ENCODE measurements at places on chromosomes 7 and 10.

- no peak for DNase-seq
These were observed 493.1 kb downstream of the REEP3 start for GRCh38 chr10:64014281-64014680.

- DNase-seq = no peak
These were observed 83.1 kb upstream of the HABP2 start for GRCh38 chr10:113469796-113470195.

- DNase-seq = no peak
These were observed 50.4 kb upstream of the ZNF365 start for GRCh38 chr10:62323751-62324150.

DNA sequence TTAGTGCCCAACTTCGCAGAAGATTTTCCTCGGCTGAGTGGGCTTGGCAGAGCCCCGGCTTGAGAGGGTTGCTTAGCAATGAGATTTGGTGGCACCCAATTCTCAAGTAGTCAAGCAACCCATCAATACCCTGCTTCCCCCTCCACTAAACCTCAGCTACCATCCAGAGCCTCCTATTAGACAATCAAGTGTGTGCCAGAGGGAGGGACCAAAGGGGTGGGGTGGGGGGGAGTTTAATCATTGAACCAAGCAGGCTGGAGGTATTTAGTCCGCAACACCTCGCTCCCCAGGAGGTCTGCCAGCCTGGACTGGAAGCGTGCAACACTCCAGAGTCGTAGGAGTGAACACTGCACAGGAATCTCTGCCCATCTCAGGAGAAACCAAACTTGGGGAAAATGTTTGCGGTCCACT, at the start of gene HKDC1:
HKDC1 (plus strand) TSS at position 292 of the 411 bp plus-strand sequence; CDS start at position 396, 104 bp downstream.
- DNase-seq = no peak

DNA sequence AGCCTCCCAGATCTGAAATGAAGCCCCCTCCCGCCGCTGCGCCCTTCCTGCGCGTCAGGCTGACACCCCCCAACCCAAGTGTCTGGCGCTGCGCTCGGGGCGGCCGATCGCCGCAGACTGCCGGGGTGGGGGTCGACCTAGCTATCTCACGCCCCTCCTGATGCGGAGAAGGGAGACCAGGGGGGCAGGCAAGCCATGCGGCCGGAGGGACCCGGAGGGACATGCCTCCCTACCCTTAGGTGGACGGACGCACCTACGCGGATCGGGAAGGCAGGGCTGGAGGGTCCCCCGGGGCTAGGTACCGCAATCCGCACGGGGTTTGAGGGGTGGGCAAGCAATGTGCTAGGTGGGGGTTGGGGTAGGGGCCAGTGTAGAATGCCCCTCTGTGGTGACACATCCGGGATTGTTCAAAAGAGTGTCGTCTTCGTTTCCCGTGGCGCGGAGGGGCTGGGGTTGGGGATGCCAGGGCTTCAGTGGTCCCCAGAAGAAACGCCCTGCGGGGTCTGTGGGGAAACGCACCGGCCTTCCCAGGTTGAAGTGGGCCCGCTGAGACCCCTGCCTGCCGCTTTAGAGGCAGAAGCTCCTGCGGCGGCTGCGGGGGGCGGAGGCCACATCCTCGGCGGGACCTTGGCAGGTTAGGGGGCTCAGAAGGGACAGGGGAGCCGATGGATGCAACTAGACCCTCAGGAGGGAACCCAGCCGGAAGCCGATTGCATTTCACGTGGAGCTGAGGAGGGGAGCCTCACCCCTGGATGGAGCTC, 913 bp downstream of the ADCYAP1R1 start:
- no peak for DNase-seq

DNA sequence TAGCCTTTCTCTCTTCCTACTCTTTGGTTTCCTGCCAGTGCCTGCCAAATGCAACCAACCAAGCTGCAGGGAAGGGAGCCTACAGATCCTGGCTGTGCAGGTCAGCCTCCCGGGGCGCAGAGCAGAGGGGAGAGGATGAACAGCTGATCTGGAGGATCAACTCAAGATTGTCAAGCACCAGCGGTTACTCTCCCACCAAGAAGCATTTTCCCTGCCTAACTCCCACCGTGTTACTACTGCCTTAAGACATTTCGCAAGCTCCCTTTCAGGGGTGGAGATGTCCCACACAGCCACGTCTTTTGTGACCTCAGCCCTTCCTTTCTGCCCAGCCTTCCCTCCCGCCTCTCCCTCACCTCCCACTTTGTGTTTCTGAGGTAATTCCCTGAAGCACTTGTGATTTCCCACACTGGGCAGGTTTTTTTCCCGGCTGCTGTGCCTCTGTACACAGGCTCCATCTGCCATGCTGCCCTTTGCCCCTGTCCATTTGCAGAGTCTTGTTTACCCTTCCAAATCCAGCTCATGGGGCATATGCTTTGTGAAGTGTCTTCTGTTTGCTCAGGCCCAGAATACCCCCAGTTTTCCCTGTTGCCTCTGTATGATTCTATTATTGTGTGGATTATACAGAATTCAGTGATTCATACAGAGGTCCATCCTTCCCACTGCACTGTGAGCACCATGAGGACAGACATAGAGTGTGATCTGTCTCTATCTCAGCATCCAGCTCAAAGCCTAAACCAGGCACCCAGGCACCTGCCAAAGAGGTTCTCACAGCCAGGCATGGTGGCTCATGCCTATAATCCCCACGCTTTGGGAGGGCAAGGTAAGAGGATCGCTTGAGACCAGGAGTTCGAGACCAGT, 40.9 kb upstream of the PAPSS2 start:
- no peak for DNase-seq

- DNase-seq = no peak
These were observed 106.0 kb upstream of the PRR15 start for GRCh38 chr7:29457565-29458011.

GRCh38 chr10:1049425-1049958, 573 bp upstream of the IDI1 start:
- peak; percentile 10 for DNase-seq

GRCh38 chr10:34475274-34475646, 339.8 kb downstream of the PARD3 start:
- peak; percentile 3 for DNase-seq

DNA sequence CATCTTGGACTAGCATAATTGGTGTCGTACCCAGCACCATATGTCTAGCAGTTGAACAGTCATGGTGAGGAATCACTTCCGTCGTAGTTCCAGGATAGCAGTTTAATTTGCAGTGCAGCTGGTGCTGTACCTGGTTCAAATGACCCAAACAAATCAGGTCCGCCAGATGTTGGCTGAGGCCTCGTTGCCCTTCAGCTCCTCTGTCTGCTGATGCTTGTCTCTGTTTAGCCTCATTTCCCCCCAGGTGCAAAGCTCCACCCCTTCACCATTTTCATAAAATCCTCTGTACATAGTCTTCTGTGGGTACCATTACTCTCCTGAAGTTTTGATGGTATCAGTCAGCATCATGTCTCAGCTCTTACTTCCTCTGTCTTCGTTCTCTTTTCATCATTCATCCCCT, 35.1 kb downstream of the UMAD1 start:
- DNase-seq = no peak

GRCh38 chr10:102998399-102998907, 80.4 kb downstream of the CNNM2 start:
- no peak for DNase-seq

DNA sequence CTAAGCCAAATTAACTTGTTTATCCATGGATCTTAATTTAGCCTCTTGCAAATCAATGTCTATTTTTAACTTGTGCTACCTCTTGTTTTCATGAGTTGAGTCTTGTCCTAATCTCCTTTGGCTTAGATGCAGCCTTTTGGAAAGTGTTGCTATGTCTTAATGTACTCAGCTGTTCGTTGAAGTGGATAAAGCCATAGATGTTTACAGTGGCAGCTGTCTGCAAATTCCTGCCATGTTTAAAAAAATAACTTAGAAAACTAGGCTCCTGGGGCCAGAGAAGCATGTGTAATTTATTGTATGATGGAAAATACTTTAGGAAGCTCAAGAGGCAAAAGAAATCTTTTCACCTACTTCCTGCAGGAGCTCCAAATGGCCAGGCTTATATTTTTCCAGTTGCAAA, 253.1 kb upstream of the RHOBTB1 start:
- no peak for DNase-seq

- DNase-seq = peak; percentile 56
These were observed 74.3 kb downstream of the SAMD9 start for GRCh38 chr7:93043385-93043985.

DNA sequence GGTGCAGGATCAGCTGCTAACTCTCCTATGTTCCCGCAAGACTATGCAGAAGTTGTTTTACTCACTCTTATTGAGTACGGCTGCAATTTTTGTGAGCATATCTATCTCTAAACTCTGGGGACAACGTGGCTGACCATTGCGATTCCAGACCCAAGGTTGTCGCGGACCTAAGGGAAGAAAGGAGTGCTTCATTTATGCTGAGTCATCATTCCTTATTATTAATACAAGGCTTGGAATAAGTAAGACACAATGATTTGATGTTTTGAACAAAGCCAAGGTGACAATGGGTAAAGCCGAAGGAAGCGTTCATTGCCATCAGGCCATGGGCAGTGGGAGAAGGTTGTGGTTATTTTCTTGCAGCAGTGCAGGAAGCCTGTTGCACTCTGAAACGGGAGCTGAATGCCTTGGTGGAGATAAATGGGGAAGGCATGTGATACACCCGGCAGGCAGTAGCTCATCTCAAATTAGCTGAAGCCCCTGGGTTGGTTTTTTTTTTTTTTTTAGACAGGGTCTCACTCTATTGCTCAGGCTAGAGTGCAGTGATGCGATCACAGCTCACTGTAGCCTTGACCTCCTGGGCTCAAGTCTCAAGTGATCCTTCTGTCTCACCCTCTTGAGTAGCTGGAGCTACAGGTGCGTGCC, 605.7 kb downstream of the TYW1 start:
- DNase-seq = no peak

GRCh38 chr10:69781576-69781975, 20.1 kb upstream of the COL13A1 start:
- DNase-seq = no peak

DNA sequence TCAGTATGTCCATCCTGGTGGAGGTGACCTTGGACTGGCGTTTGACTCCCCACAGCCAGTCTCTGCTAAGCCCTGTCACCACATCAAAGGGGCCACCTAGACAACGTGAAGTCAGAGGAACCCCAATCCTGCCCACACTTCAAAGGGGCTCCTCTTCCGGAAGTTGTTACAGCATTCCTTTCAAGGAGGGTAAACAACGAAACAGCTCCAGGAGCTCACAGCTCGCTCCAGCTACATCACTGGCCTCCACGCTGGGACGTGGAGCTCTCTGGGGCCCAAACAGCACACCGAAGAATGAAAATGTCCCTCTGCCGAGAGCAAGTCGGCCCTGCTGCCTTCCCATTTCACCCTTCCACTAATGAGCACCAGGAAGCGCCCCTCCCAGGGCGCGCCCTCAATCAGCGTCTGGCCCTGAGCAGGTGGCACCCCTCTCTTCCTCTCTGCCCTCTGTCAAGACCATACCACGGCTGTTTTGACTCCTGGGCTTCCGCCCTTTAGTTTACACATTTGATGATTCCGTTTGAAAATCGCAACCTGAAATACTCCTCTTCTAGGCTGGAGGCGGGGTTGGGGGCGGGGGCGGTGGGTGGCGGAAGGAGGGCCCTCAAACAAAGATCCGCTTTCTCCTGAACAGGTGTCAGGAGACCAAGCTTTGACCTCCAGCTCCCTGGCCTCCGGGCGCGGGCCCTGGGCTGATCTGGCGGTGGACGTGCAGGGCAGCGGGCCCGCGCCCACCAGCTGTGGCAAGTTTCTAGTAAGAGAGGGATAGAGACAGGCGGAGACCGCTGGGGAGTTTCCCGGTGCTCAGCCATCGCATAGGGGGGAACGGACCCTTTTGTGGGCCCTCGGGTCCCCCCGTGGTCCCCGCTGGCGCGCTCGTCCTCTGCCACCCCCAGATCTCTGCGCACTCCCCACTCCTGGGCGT, 53.1 kb upstream of the KDM7A start:
- no peak for DNase-seq

DNA sequence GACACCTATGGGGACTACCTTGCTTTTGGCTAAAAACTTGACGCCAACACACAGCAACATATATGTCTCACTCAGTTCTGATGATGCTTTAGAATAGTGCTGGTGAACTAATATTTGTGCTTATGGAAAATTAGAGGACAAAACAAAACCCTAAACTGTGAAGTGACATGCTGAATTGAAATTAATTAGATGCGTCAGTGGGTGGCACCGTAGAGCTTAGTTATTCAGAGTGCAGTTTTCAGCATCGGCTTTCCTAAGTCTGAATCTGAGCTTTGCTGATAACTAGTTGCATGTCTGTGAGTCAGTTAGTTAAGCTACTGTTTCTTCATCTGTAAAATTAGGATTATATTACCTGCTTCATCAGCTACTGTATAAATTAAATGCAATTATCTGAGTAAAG, 245.0 kb upstream of the SORCS1 start:
- peak; percentile 20 for DNase-seq

- DNase-seq = peak; percentile 13
These were observed 32.1 kb downstream of the LOXL4 start for GRCh38 chr10:98235846-98236245.

DNA sequence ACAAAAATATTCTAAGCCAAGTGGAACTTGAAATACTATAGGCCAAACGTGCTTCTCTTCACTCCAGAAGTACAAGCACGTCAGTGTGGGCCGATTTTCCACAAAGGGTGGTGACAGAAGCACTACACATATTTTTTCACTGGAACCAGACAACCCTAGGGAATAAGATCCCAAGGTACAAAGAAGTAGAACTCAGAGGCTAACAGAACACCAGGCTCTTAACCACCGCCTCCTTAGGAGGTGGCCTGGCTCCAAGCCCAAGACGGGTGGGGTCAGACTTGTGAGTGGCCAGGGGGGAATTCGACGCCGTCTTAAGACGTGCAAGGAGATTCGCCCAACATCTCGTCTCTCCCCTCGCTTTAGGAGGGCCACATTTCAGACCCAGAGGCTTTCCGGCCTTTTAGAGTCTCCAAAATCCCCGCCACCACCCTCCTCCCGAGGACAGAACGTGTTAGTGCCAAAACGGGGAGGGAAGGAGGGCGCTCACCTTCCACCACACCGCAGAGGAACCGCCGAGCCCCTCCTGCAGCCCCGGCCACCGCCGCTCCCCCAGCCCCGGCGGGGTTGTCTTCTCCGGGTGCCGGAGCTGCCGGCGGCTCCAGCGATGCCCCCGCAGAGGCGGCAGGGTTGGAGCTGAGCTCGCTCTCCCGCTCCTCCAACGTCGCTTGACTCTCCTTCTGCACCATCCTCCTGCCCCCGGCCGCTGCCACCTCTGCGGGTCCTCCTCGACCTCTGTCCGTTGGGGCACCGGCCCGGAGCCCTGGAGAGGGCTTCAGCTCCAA, 716 bp downstream of the OGA start:
- peak; percentile 98 for DNase-seq
